ENCODE measurements at places on chromosomes 7 and 10. TPM values are rescaled to one million over a fixed set of nuclear protein-coding genes. Genes with fewer than 3 reads are reported as not detected.

GRCh38 chr10:78578929-78579328, 489.8 kb upstream of the ZMIZ1 start:
- peak; percentile 85 for DNase-seq

GRCh38 chr10:28763471-28764170, 86.3 kb downstream of the BAMBI start:
- no peak for DNase-seq

DNA sequence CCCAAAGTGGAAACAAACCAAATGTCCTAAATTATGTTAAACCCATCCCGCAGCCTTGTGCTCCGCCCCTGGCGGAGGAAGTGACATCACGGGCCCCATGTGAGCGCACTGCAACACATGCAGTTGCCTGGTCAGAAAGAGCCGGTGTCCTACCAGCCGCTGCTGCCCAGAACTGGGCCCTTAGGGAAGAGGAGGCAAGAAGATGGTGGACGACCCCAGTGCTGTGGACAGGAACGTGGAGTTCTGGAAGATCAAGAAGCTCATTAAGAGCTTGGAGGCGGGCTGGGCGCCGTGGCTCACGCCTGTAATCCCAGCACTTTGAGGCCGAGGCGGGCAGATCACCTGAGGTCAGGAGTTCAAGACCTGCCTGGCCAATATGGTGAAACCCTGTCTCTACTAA, 18.0 kb downstream of the RHEB start:
- DNase-seq: no peak

- DNase-seq: no peak
Measured at GRCh38 chr7:68833422-68833821, 764.9 kb upstream of the AUTS2 start.

GRCh38 chr7:51251290-51251689, 65.3 kb downstream of the COBL start:
- no peak for DNase-seq

- DNase-seq: no peak
Measured at GRCh38 chr10:3477683-3478082, 305.1 kb upstream of the PITRM1 start.

GRCh38 chr10:105189463-105189800, 548.3 kb downstream of the SORCS3 start:
- DNase-seq: no peak

GRCh38 chr7:125061776-125062397, 132.3 kb upstream of the POT1 start:
- DNase-seq: no peak

DNA sequence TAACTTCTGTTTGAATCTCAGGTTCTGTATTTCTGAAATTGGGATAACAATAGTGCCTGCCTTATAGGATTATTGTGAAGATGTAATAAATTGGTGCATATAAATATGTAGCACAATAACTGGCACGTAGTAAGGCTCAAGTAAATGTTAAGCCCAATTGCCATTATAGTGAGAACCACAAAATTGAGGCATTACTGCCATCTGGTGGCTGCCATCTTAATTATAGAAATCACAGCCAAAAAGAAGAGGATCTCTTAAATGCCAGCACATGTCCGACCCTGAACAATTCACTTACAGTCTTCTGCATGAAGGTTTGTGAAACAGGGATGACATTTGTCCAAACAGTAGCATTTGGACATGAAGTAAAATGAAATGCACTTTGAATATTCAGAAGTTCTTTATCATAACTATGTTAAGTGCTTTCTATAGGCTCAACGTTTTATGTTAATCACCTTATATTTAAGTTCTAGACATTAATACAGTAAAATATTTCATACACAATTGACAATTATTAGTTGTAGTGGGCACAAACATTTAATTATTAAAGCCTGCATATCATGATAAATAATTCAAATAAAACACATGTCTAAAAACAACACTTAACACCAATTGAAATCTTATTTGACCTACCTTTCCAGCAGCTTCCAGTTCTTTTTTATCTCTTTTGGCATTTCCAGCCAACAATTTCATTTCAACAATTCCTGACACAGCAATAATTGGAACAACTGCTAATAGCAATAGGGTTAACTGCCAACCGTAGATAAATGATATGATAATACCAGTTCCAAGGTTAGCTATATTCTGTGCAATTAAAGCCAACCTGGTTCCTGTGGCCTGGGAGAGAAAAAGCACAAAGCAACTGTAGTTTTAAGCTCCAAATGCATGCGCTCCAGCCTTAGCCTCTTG, 58.5 kb downstream of the ABCB4 start:
- peak; percentile 85 for DNase-seq

DNA sequence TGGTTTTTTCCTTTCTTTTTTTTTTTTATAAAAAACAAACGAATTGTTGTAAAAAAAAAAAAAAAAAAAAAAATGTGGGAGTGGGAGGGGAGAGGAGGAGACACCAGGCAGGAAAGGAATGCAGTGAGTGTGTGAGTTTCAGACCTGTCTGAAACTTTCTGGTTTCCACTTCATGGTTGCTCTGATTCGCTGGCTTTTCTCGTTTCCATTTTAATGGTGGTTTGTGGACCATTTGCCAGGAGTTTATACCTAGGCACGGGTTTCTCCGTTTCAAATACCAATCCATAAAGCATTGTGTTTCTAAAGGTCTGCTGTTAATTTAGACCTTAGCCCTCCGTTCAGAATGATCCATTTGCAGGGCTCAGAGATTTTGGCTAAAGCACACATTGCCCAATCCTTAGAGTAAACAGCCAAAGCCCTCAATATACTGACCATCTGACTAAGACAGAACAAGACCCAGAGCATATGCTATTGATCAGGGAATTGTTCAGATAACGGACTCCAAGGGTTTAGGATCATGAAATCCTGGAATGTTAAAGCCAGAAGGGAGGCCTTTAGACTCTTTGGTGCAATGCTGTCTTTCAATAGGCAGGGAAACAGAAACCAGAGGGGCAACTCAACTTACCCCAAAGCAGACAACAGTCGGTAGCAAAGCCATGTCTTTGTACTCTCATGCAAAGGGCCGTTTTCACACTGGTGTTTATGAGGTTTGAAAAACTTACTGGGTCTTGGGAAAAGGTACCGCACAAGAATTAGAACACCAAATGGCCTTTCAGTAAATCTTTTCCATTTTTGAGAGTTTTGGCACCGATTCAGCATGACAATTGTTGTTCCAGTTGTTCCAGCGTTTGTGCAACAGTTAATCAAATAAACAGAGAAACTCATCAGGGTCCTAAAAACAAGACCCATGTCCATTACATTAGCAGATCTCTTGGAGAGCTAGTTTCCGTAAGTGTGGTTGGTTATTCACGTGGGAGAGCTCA, 94.3 kb upstream of the AGBL3 start:
- no peak for DNase-seq

DNA sequence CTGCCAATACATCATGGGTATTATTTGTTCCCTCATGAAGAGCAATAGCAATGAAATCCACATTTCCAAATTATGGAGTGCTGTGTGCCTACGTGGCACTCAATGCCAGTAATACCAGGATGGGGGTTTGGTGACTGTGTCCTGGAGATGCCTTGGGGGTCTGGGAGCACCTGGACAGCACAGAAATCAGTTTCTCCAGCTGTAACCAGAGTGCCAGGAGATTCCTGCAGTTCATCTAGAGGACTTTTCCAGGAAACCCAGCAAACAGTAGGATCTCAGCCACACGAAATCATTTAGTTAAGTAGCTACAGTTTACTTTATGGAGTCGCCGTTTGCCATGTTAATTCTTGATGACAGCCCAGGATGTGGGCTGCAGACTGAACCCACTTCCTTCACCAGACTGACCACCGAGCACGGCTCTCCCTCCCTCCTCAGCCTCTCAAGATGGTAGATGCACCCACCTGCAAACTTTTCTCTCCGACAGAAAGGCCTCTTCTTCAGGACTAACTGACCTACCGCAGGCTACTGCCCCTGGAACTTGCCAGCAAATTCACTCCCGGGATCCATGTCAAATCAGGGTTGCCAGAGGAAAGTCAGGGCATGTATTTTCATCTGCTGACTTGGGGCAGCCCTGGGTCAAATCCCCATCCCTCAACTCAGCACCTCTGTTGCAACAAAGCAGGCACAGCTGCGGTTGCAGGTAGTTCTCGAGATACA, 30.3 kb downstream of the MKI67 start:
- no peak for DNase-seq

- DNase-seq: no peak
Measured at GRCh38 chr7:126398285-126398684, 854.5 kb downstream of the GRM8 start.

- DNase-seq: no peak
Measured at GRCh38 chr10:33626798-33627466, 292.5 kb upstream of the NRP1 start.

DNA sequence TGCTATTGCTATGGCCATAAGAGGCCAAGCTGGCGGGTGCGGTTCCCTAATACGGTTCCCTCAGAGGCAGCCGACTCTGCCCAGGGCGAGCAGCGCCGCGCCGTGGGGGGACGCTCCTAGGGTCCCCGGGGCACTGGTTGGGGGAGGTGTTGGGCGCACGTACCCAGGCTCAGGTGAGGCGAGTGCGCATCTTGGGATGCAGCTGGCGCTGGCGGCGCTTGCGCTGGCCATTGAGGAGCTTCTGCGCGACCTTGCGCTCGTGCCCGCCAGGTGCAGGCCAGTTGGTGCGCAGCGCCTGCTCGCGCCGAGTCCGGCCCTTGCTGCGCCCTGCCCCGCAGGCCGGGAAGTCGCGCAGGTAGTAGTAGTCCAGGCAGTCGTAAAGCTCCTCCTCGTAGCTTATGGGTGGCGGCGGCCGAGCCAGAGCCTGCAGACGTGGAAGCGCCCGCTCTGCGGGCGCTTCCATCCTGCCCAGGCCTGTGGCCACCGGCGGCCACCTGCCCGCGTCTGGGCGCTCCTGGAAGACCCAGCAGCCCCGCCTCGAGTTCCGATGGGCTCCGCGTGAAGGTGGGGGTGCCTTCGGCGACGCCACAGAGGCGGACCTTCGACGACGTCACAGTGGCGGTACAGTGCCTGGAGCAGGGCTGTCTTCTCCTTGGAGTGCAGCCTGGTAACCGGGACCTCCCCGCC, at the start of gene NUPR2:
Gene NUPR2, minus strand, starts transcription at position 566 of the 687 bp plus-strand sequence. Its CDS starts 103 bp downstream, at position 463.
- no peak for DNase-seq

DNA sequence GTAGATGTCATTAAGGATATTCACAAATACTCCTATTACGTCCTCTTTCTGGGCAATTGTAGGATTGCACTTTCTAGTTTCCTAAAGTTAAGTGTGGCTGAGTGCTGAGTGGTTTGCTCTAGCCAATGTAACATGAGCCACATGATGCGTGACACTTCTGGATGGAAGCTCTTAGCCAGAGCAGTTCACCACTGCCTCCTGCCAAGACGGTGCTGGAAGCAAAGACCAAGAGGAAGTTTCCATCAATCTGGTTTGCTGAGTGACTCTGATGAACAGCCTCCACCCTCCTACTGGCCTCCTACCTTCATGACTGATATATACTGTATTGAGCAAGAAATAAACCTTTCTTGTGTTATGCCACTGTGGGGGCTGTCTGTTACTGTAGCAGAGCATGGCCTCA, 318.1 kb downstream of the KCNMA1 start:
- no peak for DNase-seq

- DNase-seq: no peak
Measured at GRCh38 chr10:7329219-7329618, 81.6 kb downstream of the SFMBT2 start.

DNA sequence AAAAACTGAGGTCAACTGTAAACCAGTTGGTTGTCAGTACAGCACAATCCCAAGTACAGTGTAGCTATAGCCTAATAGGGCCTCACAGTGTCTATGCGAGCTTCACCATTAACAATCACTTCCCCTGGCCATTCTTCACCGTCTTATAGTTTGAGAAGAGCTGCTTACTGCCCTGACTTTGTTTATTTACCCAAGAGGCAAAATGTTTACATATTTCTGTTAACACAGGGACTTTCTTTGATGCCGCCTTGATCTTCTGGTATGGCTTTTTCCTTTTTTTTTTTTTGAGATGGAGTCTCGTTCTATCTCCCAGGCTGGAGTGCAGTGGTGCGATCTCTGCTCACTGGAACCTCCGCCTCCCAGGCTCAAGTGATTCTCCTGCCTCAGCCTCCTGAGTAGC, 3.3 kb downstream of the MYOF start:
- no peak for DNase-seq

DNA sequence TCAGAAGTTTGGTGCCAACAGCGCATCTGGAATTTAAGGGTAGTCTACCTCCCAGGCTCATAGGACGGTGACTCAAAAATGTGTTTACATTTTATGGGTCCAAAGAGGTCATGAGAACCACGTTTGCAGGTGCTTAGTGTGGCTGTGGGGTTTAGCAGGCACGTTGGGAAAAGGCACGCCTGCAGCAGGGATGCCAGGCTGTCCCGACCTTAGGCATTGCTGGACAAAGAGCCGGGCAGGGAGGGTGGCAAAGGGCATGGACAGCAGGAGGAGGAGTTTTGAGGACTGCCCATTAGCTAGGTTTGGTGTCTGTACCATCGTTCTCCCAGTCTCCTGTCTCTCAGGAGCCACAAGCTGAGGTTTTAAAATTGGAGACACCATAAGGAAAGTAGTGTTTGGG, 104.4 kb downstream of the TRRAP start:
- no peak for DNase-seq

DNA sequence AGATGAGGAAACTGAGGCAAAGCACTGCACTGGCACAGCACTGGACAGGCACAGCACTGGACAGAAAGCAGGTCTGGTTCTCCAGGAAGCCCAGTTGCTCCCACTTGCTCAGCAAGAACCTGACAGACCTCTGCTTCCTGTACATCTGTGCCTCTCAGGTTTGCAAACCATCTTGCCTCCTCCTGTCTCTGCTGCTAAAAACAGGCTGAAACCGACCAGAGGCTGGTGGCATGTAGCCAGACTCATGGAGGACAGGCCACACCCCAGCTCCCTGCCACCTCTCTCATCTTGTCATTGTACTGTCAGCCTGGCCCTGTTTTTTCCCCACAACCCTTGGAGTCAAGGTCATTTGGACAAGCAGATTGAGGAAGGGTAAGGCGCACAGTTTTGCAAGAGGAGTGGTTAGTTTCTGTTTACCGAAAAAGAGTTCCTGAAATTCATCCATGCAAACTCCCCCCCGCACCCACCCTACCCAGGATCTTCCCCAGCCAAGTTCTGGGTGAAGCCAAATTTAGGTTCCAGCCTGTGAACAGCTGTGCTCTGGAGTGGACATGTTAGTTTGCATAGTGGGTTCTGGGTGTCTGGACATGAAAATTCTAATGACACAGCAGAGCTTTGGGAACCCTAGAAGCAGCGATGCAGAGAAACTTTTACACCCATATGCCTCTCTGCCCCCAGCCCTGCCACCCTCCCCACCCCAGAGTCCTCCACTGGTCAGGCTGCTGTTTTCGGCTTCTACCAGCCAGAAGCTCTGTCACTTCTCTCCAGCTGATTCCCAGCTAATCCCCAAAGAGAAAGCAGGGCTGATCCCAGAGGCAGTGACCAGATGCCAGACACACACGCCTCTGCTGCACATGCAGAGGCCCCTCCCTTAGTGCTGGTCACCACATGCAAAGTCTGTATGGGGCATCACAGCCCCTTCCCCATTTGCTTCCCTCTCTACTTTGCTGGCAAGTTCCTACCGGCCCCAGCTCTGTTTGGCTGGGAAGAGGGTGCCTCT, 8.5 kb upstream of the C10orf105 start:
- peak; percentile 87 for DNase-seq

The NRP1 gene
- total RNA-seq: 0.10 TPM

The CPA2 gene
- not detected for total RNA-seq

The IMMP2L gene
- total RNA-seq: 26.6 TPM

The IDI2 gene
- not detected for total RNA-seq

The VIM gene
- total RNA-seq: 58.3 TPM

All from activated naive CD4-positive, alpha-beta T cell treated with anti-CD3 and anti-CD28 coated beads for 36 hours (primary cell).